WTC11 (cell line): ENCODE measurements at places on chromosomes 6 and 20.

DNA sequence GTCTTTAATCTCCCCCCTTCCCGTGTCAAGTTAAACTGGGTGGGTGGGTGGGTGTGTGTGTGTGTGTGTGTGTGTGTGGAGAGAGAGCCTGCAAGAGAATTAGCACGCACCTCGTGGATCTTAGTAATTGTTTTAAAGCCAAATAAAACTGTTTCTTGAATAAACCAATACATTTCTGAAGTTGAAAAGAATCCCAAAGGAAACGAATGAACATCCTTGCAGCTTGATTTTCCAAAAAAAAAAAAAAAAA is 381 bp upstream of the BICRAL start:
- H3K27me3 ChIP-seq = no peaks in the 10 kb centered on the region
- no peak for DNase-seq
- no peaks in the 10 kb centered on the region for H3K36me3 ChIP-seq
- H3K4me3 ChIP-seq = peak overlapping the region; percentile 66
- peaks cover 22% of the 10 kb centered on the region for H3K4me1 ChIP-seq

DNA sequence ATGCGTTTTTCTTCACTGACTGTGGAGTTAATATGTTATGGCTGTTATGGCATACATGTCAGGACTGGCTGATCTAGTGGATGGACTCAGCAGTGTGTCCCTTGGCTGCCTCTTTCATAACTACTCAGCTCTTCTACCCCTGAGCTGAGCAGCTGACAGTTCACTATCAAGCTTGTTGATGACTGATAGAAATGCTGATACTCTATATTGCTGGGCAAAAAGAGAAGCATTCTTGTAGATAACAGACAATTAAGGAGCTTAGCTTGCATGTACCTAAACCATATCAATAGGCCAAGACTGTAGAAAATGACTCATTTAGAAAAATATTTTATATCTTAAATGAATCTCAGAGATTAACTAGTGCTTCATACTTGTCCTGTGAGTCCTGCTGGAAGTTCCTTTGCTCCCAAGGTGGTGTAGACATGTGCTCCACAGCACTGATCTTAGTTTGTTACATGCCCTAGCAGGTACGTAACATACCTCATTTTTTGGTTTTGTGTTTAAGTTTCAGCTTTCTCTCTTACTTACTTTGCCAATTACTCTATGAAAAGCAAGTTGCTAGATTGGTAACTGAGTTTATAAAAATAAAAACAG is 236.9 kb downstream of the GMDS start:
- peaks cover 4% of the 10 kb centered on the region; the same call in 1 of the 2 replicates for H3K4me1 ChIP-seq
- H3K36me3 ChIP-seq = peaks cover 9% of the 10 kb centered on the region
- peak overlapping the region; percentile 42; the same call in 1 of the 2 replicates for H3K27ac ChIP-seq
- no peaks in the 10 kb centered on the region for H3K27me3 ChIP-seq

- no peak for DNase-seq
- H3K27me3 ChIP-seq = no peaks in the 10 kb centered on the region
- H3K4me1 ChIP-seq = peaks cover 2% of the 10 kb centered on the region
Measured at GRCh38 chr6:72936766-72937559, 288.3 kb downstream of the KHDC1L start.

DNA sequence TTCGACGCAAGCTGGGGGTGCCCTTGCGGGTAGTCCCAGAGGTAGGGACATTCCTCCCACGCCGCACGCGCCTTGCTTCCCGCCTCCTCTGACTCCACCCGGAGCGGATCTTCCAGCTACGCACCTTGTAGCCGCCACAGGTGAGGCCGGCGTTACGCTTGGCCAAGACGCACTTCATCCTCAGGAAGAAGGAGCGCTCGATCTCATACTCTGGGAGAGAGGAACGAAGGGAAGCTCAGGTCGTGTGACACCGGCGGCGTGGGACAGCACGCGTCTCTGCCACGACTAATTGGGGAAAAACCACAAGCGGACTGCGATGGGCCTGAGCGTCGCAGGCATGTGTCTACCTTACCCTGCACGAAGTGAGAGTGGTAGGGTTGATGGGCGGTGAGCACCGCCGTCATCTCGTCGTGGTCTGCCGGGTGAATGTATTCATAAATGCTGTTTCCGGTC is 15.5 kb downstream of the SIM1 start:
- no peaks in the 10 kb centered on the region for H3K36me3 ChIP-seq
- peaks cover 18% of the 10 kb centered on the region for H3K4me1 ChIP-seq
- no peak overlapping the region for H3K4me3 ChIP-seq
- no peak overlapping the region for H3K27ac ChIP-seq

- H3K27ac ChIP-seq = no peak overlapping the region
- H3K4me3 ChIP-seq = no peak overlapping the region
- H3K27me3 ChIP-seq = no peaks in the 10 kb centered on the region
- DNase-seq = no peak
Measured at GRCh38 chr6:74577619-74578018, 628.2 kb downstream of the COL12A1 start.

DNA sequence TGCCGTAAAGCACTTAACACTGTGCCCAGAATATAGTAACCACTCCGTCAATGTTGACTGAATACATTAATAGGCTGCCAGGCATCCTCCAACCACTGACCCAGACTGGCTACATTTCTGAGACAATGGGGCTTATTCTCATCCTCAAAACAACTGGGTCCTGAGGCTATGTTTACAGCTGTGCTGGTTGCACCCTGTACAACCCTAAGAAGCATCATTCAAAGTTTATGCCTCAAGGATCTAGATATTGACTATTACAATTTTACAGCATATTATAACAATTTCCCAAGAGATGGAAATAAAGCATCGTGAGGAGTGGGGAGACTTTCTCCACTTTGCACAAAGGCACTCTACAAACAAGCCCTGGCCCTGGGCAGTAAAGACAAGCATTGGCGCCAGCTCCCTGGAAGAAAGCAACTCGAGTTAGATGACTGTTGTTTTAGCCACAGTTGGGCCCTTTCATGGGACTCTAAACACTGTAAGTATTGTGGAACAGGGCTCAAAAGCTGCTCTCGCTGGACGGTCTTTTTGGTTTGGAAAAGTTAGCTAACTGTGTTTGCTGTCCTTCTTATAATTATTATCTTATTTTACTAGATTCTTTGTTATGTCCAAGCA is 30.2 kb downstream of the MYLIP start:
- no peaks in the 10 kb centered on the region for H3K4me1 ChIP-seq
- H3K4me3 ChIP-seq = no peak overlapping the region
- no peak overlapping the region for H3K27ac ChIP-seq
- H3K36me3 ChIP-seq = no peaks in the 10 kb centered on the region; the same call in 1 of the 2 replicates
- H3K27me3 ChIP-seq = no peaks in the 10 kb centered on the region
- no peak for DNase-seq

- H3K4me3 ChIP-seq = no peak overlapping the region
- peaks cover 5% of the 10 kb centered on the region for H3K4me1 ChIP-seq
- no peak overlapping the region for H3K27ac ChIP-seq
- H3K36me3 ChIP-seq = peaks cover 29% of the 10 kb centered on the region
- DNase-seq = no peak
- H3K27me3 ChIP-seq = no peaks in the 10 kb centered on the region
Measured at GRCh38 chr20:33621717-33622400, 40.3 kb upstream of the C20orf144 start.

DNA sequence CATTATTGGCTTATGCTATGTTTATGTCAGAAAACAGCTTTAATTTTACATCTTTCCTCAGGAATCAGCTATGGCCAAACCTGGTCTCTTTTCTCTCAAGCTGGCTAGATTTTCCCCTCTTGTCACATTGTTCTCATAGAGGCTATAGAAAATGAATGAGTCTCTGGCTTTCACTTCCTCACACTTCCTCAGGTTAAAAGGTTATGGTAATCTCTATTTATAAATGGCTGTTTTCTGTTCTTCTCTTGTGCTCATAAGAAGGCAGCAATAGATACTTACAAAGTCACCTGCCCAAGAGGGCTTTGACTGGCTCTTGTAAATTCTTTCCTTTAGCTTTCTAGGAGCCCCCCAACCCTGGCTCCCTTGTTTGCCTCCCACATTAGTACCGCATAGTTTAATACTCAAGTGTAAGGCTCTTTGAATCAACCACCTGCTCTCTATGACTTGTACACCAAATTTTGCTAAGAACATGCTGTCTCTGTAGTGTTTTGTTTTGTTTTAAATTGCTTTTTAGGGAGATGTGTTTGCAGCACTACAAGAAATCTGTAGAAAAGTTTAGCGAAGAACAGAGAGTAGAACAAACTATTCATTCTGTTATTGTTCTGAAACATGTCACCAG is 897.4 kb upstream of the CITED2 start:
- H3K27ac ChIP-seq = no peak overlapping the region
- H3K27me3 ChIP-seq = no peaks in the 10 kb centered on the region
- peaks cover 6% of the 10 kb centered on the region for H3K4me1 ChIP-seq
- H3K36me3 ChIP-seq = peaks cover 10% of the 10 kb centered on the region
- DNase-seq = no peak
- no peak overlapping the region for H3K4me3 ChIP-seq

- no peak for DNase-seq
- no peak overlapping the region for H3K4me3 ChIP-seq
- H3K27me3 ChIP-seq = no peaks in the 10 kb centered on the region
- peaks cover 7% of the 10 kb centered on the region for H3K4me1 ChIP-seq
- H3K36me3 ChIP-seq = peaks cover 8% of the 10 kb centered on the region
Measured at GRCh38 chr6:109715616-109716015, 24.5 kb downstream of the FIG4 start.

DNA sequence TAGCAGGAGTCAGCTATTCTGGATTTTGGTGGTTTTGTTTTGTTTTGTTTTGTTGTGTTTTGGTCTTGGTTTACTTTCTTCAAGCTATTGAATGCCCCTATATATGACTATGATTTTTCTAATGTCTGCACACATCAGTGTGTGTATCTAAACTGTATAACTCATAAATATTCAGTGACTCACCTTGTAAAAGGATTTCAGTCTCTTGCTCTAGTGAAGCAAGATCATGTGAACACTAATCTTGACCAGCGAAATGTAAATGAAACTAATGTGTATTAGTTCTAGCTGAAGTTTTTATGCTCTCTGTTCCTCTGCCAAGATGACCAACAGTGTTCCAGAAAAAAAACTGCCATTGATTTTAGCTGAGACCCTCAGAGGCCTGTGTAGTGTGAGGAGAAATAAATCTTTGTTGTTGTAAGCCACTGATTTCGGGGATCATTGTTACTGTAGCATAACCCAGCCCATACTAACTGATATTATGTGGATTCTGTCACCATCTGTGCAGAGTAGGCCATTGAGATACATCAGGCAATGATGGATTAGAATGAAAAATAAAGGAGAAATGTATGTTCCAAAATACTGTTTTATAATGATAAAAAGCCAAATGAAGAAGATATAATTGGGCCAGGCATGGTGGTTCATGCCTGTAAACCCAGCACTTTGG is 11.5 kb upstream of the BTBD9 start:
- peaks cover 6% of the 10 kb centered on the region for H3K4me1 ChIP-seq
- H3K27me3 ChIP-seq = no peaks in the 10 kb centered on the region
- no peak overlapping the region for H3K4me3 ChIP-seq
- no peak for DNase-seq
- H3K27ac ChIP-seq = no peak overlapping the region
- peaks cover 5% of the 10 kb centered on the region for H3K36me3 ChIP-seq

DNA sequence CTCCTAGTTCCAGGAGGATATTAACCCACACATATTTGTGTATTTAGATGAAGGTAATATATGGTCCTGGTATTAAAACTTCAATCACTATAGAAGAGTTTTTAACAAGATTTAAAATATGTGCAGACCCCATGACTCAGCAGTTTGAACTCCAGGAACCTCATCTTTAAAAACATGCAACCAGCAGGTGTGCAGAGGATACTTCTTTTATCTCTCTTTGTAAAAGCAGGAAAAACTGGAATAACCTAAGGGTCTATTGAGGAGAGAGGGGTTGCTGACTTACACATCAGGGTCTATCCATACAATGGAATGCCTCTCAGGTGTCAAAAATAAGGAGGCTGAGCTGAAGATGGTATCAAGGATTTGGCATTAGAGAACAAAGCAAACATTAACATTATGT is 36.9 kb upstream of the TFAP2C start:
- no peak overlapping the region for H3K4me3 ChIP-seq
- 0 out of 2 replicates have a peak, but pooled peaks cover 3% of the 10 kb centered on the region for H3K36me3 ChIP-seq
- DNase-seq = no peak
- H3K27me3 ChIP-seq = no peaks in the 10 kb centered on the region
- peaks cover 36% of the 10 kb centered on the region for H3K4me1 ChIP-seq
- no peak overlapping the region for H3K27ac ChIP-seq

DNA sequence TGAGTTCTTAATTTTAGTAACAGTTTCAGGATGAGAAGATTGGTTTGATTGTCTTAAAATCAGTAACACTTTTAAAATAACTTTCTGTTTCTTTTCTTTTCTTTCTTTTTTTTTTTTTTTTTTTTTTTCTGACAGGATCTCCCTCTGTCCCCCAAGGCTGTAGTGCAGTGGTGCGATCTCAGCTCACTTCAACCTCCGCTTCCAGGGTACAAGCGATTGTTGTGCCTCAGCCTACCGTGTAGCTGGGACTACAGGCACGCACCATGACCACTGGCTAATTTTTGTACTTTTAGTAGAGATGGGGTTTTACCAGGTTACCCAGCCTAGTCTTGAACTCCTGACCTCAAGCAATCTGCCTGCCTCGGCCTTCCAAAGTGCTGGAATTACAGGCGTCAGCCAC is 33.7 kb upstream of the KCNQ5 start:
- H3K36me3 ChIP-seq = no peaks in the 10 kb centered on the region
- H3K4me1 ChIP-seq = no peaks in the 10 kb centered on the region
- no peak overlapping the region for H3K4me3 ChIP-seq
- H3K27me3 ChIP-seq = no peaks in the 10 kb centered on the region
- no peak for DNase-seq

DNA sequence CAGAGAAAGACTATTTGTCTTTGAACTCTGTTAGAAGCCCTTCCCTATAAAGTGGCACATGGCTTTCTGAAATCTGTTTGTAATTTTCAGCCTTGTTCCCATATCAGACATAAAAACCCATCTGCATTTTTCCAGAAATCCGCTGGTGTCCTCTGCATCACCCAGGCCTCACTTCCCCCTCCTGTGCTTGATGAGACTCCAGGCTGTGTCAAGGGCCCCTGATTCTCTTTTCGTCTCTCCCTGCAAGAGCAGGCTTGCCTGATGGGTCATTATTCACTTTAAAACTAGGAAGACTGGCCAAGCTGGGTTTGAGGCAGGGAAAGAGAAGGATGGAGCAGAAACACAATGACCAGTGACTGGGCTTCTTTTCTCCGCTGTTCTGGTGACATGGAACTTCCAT is 10.6 kb upstream of the PROKR2 start:
- H3K4me3 ChIP-seq = no peak overlapping the region
- peaks cover 5% of the 10 kb centered on the region; the same call in 1 of the 2 replicates for H3K27me3 ChIP-seq
- H3K36me3 ChIP-seq = no peaks in the 10 kb centered on the region
- no peaks in the 10 kb centered on the region for H3K4me1 ChIP-seq
- DNase-seq = no peak
- H3K27ac ChIP-seq = no peak overlapping the region

DNA sequence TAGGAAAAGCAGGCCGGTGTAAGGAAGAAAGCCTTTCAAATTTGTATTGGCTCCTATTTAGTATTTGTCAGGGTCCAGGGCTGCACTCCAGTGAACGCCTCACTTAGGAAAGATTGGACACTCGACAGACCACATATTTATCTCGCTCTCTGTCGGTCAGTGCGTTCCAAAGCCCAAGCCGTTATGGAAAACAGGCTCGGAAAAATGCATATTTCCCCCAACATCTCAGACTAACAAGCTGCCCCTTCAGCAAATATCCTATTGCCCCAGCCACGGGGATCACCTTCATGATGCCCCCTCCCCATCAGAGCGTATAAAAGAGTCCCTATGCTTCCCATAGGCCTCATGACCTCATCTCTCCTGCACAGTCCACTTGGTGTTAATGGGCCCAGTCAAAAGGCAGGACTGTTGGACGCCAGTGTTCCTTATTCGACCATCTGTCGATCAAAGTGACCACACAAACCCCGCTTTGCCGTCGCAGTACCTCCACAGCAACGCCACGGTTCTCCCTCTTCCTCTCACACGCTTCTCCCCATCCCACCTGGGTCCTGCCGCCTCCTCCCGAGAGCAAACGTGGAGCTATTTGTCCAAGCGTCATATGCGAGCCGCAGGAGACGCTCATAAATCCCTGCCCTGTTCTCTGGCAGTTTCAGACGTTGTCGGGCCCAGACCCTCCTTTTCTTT is 63.3 kb downstream of the NPEPL1 start:
- no peaks in the 10 kb centered on the region for H3K36me3 ChIP-seq
- H3K4me1 ChIP-seq = peaks cover 47% of the 10 kb centered on the region
- DNase-seq = no peak
- peaks cover 36% of the 10 kb centered on the region for H3K27me3 ChIP-seq
- H3K4me3 ChIP-seq = no peak overlapping the region
